Central memory CD4-positive, alpha-beta T cell (primary cell): ENCODE measurements at places on chromosomes 7 and 10.

DNA sequence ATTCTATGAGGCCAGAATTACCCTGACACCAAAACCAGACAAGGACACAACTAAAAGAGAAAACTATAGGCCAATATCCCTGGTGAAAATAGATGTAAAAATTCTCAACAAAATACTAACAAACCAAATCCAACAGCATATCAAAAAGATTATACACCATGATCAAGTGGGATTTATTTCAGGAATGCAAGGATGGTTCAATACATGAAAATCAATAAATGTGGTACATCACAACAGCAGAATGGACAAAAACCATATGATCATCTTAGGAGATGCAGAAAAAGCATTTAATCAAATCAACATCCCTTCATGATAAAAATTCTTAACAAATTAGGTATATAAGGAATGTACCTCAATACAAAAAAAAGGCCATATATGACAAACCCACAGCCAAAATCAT lies 5.6 kb upstream of the SCART1 start:
- DNase-seq, result no peak

- DNase-seq, result no peak
Measured at GRCh38 chr7:68918621-68919020, 679.7 kb upstream of the AUTS2 start.

DNA sequence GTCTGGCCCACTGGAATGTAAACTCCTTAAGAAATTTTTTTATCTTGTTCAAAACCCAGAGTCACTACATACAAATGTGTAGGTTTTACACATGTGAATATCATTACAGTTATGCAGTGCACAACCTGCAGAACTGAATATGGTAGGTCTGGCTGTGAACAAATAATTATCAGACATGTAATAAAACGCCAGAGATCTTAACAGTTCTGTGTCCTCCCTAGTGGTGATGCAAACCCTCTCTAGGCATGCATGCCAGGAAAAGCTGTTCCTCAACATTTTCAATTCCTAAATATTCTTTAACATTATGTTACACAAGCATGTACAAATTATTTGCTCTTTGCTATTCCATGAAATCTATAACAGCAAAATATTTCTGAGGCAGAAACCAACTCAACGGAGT lies 124.6 kb downstream of the IMMP2L start:
- no peak for DNase-seq

- no peak for DNase-seq
Measured at GRCh38 chr10:68333058-68333395, 299 bp upstream of the PBLD start.

DNA sequence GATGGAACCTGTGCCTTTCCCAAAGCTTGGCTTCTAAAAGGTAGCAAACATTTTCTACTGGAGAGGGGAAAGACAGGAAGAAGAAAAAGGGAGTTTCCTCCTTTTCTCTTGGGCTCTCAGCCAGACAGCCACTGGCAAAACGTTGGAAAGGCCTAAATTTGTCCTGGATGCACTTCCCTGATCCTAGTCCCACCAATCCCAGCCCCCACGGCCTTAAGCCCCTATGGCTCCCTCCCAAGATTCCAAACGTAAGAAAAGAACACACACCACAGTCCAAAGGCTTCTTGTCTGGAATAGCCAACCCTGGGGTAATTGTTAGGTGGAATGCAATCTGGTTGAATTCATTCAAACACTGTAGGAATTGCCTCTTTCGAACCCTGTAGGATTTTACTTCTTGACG lies 959 bp upstream of the TLX1 start:
- DNase-seq, result no peak

DNA sequence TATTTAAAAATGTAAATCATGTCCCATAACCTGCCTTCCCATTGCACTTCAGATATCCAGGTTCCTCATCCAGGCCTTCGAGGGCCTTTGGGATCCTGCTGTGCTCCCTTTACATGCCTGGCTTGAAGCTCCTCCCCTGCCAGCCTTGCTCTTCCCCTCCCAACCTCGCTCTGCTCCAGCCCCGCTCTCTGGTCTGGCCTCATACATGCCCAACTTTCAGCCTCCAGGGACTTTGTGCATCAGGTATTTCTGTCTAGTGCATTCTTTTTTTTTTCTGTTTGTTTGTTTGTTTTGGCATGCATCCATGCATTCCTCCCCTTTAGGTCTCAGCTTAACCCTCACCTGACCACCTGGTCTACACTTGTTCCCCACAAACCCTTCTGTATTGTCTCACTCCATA lies 160.3 kb downstream of the SNX10 start:
- DNase-seq, result no peak

GRCh38 chr7:2614631-2615330 lies 17.0 kb upstream of the TTYH3 start:
- no peak for DNase-seq

- no peak for DNase-seq
Measured at GRCh38 chr10:112383325-112383724, 9.4 kb downstream of the ACSL5 start.

DNA sequence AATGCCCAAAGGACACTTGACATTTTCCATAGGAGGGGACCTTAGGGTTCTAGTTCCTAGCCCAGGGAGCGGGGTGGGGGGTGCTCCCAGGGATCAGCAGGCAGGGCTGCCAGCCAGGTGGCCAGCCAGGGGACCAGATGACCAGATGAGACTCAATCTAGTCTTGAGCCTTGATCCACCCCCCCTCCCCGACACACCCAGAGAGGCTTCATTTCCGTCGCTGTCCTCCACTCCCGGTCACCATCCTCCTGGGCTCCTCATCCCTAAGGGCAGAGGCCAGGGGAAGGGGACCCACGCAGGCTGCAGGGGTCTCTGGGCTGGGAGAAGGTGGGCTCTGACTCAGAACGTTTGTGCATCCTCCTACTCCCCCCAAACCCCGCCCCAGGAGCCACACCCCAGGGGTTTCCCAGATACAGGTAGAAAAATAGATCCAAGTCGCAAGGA lies 1.0 kb downstream of the STX1A start:
- DNase-seq, result peak; percentile 18

GRCh38 chr7:36794689-36795088 lies 70.4 kb upstream of the AOAH start:
- DNase-seq, result no peak

- no peak for DNase-seq
Measured at GRCh38 chr10:102444851-102445250, 6.5 kb downstream of the C10orf95 start.

GRCh38 chr7:47725031-47725780 lies 143.3 kb upstream of the TNS3 start:
- DNase-seq, result no peak

DNA sequence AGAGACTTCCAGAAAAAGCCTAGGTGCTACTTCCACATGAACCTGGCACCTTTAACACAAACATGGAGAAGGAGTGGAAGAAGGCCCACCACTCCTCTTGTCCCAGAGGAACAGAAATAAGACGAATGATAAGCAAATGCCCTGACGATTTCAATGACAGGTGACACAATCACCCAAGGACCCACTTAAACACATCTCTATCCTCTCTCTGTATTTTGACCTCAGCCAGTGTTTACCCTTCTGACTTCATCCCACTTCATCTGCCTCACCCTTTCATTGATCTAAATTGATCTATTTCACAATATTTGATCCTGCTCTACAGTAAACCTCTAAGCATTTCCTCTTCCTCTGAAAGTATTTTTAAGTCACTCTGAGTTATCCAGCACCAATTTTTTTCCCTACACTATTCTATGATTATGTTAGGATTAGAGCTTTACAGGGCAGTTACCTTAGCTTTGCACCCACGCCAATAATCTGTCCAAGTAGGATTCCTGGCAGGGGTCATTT lies 9.1 kb downstream of the GOT1 start:
- DNase-seq, result no peak

- no peak for DNase-seq
Measured at GRCh38 chr10:4943821-4944220, 19.4 kb upstream of the AKR1C1 start.

- peak; percentile 72 for DNase-seq
Measured at GRCh38 chr10:62681211-62681940, 123.1 kb upstream of the ADO start.

DNA sequence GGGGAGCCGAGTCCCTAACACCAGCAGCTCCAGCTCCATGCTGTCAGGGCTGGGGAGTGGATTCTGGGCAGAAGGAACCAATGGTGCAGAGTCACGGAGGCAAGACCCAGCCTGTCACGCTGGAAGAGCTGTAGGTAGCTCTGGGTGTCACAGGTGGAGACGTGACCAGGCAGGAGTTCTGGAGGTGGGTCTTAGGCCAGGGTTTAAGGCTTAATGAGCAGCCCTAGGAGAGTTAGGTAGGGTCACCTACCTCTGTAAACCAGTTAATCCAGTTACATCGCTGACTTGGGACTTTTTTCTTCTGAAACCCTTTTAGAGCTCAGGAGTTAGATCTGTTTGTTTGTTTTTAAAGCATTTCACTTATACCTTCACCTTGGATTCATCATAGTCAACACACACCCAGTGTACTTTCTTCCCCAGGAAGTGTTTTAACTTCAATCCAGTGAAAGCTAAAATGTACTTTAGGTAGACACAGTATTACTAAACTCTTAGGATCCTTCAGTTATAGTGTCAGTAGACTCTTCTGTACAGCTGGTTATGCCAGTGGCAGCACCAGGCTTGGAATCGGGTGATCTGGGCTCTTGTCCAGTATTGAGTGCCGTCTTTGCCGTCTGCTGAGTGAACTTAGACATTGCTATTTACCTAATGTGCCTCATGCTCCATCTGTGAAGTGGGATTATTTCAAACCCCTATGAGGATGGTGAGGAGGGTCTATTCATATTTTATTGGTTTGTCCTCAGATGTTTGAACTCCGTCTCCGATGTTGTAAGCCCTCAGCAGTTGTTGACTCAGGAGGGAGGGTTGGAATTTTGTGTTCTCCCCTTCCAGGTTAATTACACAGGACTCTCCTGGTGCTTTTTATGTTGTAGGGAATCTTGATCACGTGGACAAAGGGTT lies 31.0 kb downstream of the TACR2 start:
- DNase-seq, result no peak

DNA sequence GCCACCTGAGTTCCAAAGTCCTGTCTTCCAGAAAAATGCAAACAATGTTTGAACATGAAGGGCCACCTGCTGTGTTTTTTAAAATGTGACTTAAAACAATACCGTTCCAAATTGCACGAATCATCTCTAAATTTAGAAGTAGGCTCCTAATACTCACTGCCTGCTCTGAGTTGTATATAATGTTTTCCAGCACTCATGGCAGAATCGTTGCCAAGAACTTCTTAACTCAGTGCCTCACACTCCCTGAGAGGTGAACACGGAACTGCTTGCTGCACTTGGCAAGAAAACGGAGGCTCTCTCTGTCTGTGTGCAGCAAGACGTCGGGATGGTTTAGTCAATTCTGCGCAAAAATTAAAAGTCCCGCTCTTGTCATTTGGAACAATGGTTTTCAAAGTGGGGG lies 757.3 kb upstream of the AUTS2 start:
- no peak for DNase-seq

GRCh38 chr7:76346097-76346496 lies 12.7 kb downstream of the YWHAG start:
- DNase-seq, result no peak

DNA sequence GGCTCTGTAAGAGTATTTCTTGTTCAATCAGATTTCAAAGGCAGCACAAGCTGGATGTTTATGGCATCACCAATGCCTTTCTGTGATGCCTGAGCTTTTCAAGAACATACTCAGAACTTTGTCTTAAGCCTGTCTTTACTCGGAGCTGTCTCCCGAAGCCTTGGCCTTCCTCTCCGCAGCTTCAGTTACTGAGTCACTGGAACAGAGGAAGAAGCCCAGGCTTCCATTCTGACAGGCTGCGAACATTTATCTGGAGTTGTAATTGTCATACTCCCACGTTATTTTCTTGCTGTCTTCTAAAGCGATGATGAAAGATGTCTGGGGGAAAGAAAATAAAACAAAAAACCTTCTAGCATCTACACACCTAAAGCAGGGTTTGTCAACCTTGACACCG lies 43.9 kb downstream of the GRK5 start:
- DNase-seq, result no peak

DNA sequence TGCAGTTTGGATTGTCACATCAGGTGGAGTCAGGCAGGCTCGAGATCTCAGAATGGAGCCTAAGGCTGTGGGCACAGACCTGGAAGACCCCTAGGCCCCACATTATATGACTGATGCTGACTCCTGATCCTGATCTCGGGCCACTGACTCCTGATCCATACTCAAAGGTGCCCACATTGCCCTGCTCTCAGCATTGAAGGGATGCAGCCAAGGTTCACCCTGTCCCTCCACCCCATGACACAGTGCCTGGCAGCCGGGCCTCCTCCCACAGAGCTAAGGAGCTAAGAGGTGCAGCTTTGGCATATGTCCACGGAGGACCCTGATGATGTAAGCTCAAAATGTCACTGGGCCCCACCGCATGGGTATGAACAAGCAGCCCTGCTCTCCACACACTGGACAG lies 36.6 kb downstream of the TCERG1L start:
- no peak for DNase-seq

GRCh38 chr10:82661701-82662100 lies 786.7 kb downstream of the NRG3 start:
- DNase-seq, result no peak

GRCh38 chr7:152338561-152338960 lies 97.2 kb downstream of the KMT2C start:
- DNase-seq, result no peak

GRCh38 chr10:60390224-60390626 lies 550 bp upstream of the ANK3 start:
- DNase-seq, result no peak

GRCh38 chr10:83990126-83990525 lies 149.2 kb upstream of the GHITM start:
- DNase-seq, result no peak

GRCh38 chr7:113120647-113121046 lies 2.3 kb upstream of the SMIM30 start:
- DNase-seq, result no peak

GRCh38 chr10:97426776-97427570 lies 982 bp downstream of the PGAM1 start:
- no peak for DNase-seq

GRCh38 chr7:92614660-92615174 lies 24.5 kb upstream of the FAM133B start:
- DNase-seq, result no peak

GRCh38 chr7:132782777-132783640 lies 206.7 kb upstream of the PLXNA4 start:
- DNase-seq, result no peak
